HEK293T (cell line): ENCODE measurements at places on chromosomes 4 and X.

GRCh38 chr4:19047279-19047880 is 1025.8 kb upstream of the LCORL start:
- DNase-seq: no peak

DNA sequence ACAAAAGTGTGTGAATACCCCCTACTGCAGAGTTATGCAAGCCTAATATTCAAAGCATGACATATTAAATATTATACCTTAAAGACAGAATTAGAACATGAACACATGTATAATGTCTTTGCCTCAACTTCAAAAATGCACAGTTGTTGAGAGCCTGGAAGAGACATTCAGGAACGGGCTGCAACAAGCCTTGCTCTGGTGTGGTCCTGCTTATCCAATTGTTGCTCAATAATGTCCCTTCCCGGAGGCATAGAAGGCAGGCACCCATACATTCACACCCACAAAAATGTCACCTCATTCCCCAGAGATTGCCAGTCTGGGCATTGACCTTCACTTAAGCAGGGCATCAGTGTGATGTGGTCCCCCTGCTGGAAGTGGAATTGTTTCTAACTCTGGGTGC is 238.8 kb downstream of the CBR4 start:
- DNase-seq: no peak

GRCh38 chr4:86976801-86977485 is 42.1 kb downstream of the AFF1 start:
- DNase-seq: no peak

- DNase-seq: no peak
Observed at GRCh38 chrX:44042751-44043150, 69.6 kb upstream of the NDP start.

GRCh38 chr4:165630671-165631070 is 242.4 kb upstream of the TLL1 start:
- no peak for DNase-seq

- no peak for DNase-seq
Observed at GRCh38 chr4:158203436-158203835, 6.8 kb upstream of the TMEM144 start.

DNA sequence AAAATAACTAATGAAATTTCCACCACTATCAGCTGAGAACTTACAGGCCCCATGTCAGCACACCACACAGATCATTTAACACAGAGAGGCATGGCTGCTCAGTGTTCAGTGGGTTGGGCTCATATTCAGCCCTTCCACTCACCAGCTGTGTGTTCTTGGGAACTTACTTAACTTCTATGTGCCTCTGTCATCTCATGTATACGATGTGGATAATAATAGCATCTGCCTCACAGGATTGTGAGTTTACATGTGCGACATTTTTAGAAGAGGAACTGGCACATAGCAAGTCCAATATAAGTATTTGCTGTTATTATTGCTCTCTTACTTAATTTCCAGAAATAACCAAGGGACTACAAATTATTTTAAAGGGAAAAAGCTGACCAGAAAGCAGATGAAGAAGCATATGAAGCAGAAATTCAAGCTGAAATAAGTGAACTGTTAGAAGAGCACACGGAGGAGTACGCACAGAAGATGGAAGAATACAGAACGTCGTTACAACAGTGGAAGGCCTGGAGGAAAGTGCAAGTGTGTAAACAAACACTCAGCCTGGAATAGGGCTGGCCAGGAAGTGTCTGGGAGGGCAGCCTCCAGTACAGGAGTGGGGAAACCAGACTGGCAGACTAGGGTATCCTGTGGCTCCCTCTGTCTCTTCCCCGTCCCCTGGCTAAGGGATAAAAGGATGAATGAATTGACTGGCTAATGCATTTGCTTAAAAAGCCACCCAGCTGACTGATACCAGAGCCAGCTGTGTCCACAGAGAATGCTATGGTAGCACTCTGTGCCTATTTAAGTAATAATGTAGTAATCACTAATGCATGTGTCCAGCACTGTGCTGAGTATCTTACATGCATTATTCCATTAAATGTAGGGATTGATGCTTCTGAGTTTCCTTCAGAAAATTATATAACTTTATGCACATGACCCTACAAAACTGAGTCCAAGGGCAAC is 67.1 kb downstream of the CC2D2A start:
- no peak for DNase-seq

DNA sequence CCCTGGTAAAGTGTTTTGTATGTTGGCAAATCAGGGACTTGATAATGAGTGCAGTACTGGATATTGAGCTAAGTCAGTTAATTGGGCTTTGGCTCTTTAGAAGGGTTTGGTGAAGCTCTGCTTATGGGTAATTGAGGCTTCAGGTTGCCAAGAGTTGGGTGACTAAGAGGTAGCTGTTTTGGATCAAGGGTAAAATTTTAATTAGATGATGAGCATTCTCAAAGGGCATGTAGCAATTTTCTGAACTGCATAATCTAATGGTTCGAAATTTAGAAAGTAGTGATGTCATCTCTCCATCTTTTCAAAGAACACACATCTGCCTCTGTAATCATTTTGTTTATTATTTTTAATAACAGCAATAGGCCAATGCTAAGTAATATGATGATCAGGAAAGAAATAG is 5.5 kb upstream of the TRIM2 start:
- DNase-seq: no peak

DNA sequence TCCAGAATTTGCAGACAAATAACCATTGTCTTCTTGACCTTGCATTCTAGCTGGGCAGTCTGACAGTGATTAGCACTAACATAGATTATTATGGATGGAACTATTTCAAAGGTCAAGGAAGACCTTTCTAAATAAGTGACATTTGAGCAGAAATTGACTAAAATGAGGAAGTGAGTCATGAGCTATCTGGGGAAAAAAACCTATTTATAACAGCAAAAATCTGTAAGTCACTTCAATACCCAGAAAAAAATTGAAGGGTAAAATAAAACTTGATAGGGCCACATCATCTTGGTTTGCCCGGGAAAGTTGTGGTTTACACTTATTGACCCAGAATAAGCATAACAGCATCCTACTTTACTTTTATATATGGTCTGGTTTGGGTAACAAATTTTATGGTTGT is 414.6 kb upstream of the HS3ST1 start:
- no peak for DNase-seq

- DNase-seq: no peak
Observed at GRCh38 chrX:13212191-13212651, 107.6 kb downstream of the ATXN3L start.

- DNase-seq: no peak
Observed at GRCh38 chr4:78772526-78773091, 3.5 kb upstream of the BMP2K start.

GRCh38 chrX:14718403-14718802 is 154.5 kb downstream of the FANCB start:
- no peak for DNase-seq

DNA sequence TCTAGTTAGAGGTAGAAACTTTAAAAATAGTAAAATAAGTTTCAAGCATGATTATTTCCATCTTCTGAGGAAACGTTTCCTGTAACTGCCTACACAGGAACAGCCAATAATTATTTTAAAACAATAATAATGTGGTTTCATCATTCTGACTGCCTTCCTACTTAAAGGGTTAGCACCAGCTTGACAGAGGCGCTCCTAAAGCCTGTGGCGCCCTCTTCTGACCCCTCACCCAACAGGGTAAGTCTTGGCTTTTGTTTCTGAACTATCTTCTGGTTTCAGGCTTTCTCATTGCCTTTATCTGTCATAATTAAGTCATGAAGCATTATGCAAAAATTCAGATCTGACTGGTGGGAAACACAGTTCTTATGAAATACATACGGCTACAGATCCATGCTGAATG is 96.7 kb downstream of the ITM2A start:
- DNase-seq: no peak

DNA sequence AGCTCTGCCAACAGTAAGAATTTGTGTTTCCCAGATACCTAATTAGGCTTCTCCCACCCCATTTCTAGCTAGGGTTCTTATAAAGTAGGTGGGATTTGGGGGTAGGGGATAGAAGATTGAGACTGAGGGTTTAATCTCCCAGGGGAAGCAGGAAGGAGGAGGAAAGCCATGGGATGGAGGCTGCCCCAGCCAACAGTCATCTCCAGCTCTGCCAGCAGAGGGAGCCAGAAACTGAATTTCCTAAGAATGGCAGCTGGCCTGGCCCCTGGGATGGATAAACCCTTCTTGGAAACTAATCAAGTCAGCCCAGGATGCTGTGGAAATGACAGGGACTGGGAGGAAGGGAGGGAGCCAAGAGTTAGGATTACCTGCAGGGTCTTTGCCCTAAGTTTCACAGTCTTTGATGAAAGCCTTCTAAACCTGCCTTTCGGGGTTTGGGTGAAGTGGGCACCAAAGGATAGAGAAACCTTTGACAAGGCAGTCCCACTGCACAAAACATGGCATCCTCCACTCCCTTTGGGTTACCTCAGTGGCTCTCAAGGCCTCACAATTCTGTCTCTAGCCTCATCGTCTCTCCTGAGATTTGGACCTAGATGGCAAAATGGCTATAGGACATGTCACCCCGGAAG is 6.7 kb upstream of the ERCC6L start:
- DNase-seq: peak; percentile 89

DNA sequence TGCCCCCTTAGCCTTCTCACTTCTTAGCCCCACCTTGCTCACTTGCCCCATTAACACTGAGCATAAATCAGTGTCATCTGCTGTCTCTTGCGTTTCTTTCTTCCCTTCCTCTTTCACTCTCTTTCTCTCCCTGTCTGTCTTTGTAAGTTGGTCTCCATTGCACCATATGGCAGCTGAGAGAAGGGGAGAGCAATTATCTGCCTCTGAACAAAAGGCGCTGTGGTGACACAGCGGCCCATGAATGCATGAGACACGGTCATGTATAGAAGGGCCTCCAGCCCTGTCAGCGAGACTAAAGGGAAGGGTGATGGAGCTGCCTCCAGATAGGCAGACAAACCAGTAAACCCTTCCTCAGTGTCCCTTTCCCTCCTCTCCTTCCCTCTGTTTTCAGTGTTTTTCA is 88.8 kb upstream of the PCDH18 start:
- DNase-seq: no peak

DNA sequence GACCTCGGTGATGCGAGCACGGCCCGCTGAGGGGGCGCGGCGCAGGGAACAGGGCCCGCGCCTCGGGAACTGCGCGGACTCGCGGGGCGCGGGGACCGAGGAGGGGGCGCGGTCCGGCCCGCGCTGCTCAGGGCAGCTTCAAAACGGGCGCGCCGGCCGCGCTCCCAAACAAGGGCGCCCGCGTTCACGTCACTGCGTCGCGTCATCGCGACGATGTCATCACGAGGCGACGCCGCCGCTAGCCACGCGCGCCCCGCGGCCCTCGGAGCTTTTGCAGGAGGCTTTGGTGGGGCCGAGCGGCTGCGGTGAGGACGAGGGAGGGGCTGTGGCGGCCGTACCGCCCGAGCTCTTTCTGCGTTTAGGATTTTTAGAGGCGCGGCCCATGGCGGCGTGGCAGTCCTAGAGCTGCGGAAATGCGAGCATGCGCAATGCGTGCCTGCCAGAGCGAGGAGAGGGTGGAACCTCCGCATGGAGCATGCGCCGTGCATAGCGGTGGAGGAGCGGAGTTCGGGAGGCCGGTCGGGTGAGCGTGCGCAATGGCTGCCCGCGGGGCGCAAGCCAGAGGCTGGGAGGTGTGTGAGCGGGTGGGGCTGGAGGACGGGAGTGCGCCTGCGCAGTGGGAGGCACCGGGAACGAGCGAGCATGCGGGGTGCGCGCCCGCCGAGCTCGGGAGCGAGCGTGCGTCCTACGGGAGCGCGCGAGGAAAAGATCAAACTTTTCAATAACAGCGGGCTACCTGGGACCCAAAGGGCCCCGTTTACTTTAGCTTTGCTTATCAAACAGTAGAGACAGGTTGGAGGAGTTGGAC is at the start of gene PPP2R3B:
PPP2R3B (minus strand) TSS at position 140 of the 808 bp plus-strand sequence. CDS start 216 bp downstream, outside the sequence.
- peak; percentile 100 for DNase-seq

- no peak for DNase-seq
Observed at GRCh38 chr4:118974758-118975157, 86.1 kb downstream of the SYNPO2 start.

GRCh38 chr4:153523164-153523796 is 57.1 kb downstream of the TMEM131L start:
- DNase-seq: no peak

DNA sequence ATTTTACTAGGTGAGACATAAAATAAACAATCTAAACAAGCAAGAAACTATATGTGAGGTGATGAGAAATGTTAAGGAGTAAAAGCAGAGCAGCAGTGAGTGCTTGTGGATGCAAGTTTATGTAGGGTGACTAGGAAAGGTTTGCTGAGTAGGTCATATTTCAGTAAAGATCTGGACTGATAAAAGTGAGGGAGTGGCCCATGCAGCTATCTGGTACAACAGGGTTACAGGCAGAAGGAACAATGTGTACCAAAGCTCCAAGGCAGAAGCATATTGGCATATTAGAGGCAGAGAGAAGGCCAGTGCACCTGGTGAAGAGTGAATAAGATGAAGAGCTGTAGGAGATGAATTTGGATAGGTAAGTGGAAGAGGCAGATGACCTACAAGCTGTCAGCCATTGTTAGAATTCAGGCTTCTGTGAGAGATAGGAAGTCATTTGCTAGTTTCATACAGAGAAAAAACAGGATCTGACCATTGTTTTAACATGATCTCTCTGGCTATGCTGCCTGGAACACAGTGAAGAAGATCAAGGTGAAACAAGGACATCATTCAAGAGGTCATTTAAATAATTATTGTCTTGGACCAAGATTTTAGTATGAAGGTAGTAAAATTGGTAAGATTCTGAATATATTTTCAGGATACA is 274.6 kb downstream of the ANKRD50 start:
- DNase-seq: no peak

GRCh38 chrX:150256297-150256650 is 106.8 kb upstream of the MAMLD1 start:
- no peak for DNase-seq

DNA sequence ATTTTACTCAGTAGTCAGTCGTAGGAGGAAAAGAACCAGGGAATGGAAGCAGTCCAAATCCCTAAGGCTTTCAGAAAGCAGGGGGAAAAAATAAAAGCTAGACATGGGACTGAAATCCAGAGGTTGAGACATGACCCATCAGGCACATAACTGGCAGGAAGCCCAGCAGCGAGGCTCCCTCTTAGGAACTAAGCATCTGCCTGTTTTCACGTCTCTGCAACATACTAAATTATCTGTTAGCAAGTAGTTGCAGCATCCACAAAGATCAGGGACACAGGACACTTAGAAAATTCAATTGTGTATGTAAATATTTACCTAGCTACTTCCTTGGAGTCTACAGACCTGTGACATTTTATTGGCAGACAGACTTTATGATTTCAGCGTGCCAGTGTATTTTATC is 118.0 kb upstream of the EDNRA start:
- DNase-seq: no peak

- DNase-seq: no peak
Observed at GRCh38 chrX:24498975-24499374, 33.9 kb downstream of the PDK3 start.
